SK-N-MC (cell line): ENCODE measurements at places on chromosomes 13 and 19.

GRCh38 chr19:53847555-53847954, 20.1 kb upstream of the MYADM start:
- no peak for DNase-seq

GRCh38 chr13:21723807-21724505, 53.1 kb downstream of the FGF9 start:
- no peak for DNase-seq

GRCh38 chr13:42011601-42012350, 36.7 kb upstream of the DGKH start:
- DNase-seq, result no peak

GRCh38 chr19:34666200-34666957, 10.6 kb downstream of the SCGB2B2 start:
- DNase-seq, result no peak

DNA sequence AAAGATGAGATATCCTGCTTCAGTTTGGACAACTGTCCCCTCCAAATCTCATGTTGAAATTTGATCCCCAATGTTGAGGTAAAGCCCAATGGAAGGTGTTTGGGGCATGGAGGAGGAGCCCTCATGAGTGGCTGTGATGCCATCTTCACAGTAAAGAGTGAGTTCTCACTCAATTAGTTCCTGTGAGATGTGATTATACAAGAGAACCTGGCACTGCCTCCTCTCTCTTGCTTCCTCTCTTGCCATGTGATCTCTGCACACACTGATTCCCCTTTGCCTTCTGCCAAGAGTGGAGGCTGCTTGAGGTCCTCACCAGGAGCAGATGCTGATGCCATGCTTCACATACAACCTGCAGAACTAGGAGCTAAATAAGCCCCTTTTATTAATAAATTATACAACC, 86.9 kb downstream of the HSPH1 start:
- DNase-seq, result no peak

- no peak for DNase-seq
Measured at GRCh38 chr19:19578252-19578651, 40.2 kb downstream of the CILP2 start.

GRCh38 chr13:41960211-41960636, 685 bp downstream of the VWA8 start:
- DNase-seq, result no peak

DNA sequence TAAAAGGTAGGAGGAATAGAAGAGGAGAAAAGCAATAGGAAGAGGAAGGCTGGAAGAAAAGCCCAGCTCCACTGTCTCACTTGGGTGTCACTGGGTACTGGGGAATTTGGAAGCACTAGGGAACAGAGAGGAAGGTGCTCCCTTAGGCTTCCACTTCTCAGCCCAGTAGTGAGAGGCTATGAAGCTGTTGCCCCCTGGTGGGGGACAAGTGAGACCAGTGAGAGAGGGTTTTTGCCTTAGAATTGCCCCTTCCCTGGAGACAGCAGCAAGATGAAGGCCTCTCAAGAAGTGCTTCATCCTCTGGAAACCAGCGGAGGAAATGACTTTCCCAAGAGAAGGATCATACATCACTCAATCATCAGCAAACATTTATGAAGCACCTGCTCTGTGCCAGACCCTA, 4.7 kb upstream of the ZNF606 start:
- DNase-seq, result no peak

- no peak for DNase-seq
Measured at GRCh38 chr13:56338421-56338820, 802.3 kb upstream of the PRR20A start.

- DNase-seq, result no peak
Measured at GRCh38 chr19:31418055-31418454, 68.8 kb upstream of the TSHZ3 start.

- DNase-seq, result no peak
Measured at GRCh38 chr13:73268306-73268705, 209.5 kb downstream of the KLF5 start.

DNA sequence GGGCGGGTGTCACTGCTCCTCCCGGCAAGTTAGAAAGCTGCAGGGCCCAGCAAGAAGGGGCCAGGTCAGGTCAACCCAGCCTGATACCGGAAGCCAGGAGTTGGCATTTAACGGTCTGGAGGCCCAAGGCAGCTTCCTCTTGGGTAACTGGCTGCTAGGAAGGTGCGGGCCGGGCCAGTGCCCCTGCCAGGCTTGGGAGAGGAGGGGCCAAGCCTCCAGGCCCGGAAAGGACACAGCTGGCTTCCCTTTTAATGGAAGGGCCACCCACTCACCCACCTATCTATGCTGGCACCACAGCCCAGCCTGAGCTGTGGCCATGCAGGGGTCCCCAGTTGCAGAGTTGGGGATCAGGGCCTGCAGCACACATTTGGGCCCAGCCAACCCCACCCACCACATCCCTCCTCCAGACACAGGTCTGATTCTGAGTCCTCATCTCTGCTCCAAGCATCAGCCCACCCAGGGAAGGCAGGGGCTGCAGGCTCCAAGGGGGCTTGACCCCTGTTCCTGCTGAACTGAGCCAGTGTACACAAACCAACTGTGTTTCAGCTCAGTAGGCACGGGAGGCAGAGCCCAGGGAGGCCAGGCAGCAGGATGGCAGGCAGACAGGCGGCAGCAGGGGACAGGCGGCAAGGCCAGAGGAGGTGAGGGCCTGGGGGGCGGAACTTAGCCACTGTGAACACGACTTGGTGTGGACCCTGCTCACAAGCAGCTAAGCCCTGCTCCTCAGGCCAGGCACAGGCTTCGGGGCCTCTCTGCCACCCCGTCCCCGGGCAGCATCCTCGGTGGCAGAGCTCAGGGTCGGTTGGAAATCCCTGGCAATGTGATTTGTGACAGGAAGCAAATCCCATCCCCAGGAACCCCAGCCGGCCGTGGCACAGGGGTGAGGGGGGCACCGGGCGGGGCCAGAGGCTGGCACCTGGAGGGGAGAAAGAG, 40.8 kb downstream of the ZSWIM4 start:
- no peak for DNase-seq

DNA sequence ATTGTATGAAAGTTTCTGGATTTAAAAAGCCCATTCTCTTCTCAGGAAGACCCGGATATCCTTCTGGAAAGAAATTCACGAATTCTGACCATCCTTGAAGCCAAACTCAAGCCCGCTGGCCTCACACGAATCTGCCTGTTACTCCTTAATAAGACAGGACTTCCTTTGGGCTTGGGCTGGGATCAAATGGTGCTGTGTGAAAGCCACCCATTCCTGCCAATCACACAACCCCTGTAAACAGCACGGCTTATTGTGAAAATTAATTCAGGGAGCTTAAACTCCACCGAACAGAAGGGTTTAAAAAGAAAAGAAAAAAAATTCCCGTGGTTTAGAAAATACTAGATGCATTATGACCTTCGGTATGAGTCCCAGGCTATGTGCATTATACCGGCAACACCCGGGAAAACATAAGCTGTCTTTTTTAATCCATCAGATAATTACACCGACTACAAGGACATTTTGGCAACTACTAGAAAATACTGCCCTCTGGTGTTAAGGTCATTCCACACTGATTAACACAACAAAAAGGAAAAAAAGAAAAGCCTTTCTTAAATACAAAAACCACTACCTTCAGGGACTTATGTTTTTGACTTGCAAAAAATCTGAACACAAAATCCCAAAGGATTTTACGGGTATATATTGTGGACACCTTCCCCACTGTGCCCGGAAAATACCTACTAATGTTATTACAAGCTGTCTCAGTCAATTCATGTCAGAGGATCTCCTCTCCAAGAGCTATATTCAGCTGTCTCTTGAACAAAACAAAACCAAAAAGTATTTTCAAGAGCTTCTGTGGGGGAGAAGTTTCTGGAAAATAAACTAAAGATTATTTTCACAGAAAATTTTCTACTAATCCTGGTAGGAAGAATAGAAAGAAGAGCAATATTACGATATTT, 76.0 kb upstream of the LSM14A start:
- DNase-seq, result peak; percentile 20

GRCh38 chr13:112959701-112960542, 9.1 kb upstream of the MCF2L start:
- DNase-seq, result no peak

DNA sequence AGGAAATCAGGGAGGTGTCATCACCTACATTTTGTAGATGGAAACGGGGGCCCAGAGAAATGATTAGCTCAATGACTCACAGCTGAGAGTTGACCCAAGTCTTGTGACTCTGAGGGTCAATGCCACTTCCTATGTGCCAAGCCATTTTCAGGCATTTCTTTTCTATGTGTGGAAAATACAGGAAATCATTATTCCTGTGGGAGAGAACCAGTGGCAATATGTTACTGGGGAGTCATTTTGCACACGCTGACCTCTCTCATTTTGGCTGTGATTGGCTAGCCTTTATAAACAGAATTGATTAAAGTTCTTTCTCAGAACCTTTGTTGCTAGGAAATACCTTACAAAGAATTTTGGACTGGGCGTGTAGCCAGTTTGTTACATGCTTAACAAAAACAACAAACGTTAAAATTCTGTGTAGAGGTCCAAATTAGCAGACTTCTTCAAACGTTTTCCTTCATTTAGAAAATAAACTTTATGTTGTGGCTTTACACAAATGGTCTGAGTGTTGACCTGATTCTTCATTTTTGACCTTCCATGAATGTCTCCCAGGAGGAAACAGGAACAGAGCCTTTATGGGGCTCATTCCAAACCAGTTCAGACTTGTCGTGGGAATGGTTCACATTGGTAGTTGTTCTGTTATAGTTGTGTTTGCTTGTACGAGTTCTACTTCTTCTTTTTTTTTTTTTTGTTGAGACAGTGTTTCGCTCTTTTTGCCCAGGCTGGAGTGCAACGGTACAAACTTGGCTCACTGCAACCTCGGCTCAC, 11.4 kb downstream of the PCCA start:
- no peak for DNase-seq

DNA sequence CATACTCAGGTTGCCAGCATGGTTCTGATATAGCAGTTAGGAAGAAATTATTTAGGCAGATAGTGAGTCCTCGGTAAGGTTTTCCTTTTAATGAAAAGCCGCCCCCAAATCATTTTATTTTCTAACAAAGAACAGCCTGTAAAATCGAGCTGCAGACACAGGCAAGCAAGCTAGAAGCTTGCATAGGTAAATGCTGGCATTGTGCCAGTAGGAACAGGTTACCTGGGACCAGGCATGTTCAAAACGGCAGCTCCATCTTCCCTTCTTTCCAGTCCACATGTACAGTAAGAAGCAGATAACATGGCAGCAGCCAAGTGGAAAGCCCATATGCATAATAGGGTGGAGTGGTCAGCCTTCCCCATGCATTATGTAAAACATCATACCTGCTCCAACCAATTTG, 71.1 kb downstream of the UGGT2 start:
- no peak for DNase-seq

GRCh38 chr19:18021121-18021755, 13.3 kb downstream of the ARRDC2 start:
- DNase-seq, result no peak

- peak; percentile 73 for DNase-seq
Measured at GRCh38 chr19:6126335-6126974, 9.0 kb upstream of the ACSBG2 start.

DNA sequence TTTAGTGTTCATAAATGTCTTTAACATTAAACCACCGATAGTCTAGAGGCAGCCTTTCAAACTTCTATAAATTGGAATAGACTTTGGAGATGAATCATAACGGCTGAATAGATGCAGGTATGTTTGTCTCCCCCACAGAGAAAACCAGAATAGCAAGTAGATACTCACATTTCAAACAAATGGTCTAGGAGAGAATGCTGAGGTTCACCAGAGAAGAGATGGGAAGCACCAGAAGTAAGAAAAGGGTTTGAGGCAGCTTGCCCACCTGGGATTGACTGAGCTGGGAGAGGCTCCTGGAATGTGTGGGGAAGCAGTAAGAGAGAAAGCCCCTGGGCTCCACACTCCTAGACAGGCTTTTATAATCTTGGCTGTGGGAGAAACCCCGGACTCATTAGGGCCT, 6.4 kb downstream of the IGFL3 start:
- no peak for DNase-seq

DNA sequence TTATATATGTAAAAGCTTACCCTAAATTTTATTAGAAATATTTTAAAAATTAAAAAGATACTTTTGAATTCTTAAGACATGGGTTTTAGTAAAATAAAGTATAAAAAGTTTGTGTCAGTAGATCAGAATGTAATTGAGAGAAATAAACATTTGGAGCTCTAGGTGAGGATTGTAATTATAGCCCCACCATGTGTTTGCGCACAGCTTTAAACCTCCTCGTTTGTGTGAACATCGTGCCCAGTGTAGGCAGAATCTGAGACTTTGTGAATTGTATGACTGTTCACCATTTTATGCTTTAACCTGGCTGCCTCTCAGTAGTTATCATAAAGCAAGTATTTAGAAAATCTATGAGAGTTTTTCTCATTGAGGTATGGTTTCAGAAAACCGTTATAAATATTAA, 29.1 kb downstream of the CUL4A start:
- DNase-seq, result no peak

DNA sequence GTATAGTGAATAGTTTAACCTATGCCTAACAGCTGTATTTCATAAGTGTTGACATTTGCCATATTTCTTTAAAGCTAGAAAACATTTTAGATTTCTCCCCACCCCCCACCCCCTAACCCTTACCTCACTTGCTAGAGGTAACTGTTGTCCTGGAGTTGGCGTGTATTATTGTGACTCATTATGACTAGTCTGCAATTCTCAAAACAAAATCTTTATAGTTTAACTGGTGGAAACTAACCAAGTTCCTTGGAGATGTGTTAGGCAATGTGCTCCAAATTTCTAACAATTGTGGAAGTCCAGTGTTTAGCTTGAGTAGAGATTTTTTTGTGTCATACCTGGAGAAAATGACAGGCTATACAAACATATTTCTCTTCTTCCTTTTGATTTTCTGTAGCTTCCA, 38.0 kb downstream of the KCTD4 start:
- no peak for DNase-seq

DNA sequence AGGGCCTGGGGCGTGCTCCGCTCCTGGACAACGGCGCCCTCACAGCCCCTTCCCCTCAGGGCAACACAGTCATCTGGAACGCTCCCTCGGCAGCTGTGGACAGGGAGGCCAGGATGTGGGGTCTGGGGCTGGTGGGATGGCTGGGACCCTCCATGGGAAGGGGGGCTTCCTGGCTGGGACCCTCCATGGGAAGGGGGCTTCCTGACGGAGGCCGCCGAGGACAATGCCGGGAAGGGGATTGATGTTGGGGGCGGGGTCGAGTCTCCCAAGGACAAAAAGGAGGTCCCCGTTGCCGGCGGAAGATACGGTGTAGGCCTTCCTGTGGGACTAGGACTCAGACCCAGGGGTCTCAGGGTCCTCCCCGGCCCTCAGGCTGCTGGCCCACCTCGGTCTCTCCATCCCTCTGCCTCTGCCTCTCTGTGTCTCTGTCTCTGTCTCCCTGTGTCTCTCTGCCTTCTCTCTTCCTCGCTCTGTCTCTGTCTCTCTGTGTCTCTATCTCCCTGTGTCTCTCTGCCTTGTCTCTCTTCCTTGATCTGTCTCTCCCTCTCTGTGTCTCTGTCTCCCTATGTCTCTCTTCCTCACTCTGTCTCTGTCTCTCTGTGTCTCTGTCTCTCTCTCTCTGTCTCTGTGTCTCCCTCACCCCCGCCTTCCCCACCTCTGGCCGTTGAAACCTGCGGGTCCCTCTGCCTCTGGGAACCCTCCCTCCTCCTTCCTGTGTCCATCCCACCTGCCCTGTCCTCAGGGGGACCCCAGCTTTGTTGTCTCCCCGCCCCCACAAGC, 2.7 kb upstream of the MADCAM1 start:
- no peak for DNase-seq

- DNase-seq, result no peak
Measured at GRCh38 chr19:16379521-16380313, 55.1 kb downstream of the KLF2 start.
